LHCN-M2 (cell line): ENCODE measurements at places on chromosomes 12 and 14.
A peak's percentile ranks its signal among the peaks of the same experiment; 100 is the strongest.

DNA sequence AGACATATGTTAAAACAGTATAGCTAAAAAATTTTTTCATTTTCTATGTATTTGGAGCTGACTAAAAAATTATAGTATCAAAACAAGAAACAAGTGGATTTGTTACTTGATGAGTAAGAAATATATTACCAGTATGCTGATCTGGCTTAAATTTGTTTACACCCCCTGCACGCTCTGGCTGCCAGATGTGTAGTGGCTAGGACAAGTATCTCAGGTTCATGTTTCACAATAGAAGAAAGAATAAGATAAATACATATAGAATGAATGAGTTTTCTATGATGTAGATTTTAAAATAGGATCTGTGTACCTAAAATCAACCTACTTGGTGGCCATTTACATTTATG is 13.1 kb downstream of the NAA30 start:
- no peak for DNase-seq

DNA sequence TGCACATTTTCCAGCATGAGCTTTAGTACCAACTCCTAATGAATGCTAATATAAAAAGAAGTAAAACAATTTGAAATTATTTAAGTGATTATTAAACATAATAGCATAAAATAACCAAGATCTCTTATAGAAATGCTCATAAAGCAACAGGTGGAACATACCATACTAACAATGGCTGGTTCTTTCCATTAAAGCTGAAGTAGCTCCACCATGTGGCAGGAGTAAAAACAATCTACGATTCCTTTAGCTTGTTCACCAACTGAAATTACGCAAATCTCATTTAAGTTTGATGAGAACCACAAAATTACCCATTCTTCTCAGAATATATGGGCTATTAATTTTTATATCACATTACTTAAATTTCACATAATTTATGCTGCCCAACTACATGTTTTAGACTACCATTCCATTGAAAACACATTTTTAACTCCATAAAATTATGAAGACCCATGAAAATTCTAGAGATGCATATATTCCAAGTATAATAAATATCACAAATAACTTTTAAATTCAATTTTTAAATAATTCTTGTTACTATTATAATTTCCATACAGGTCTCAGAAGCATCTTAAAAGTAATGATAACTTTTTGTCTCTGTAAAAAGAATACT is 213.6 kb downstream of the DAD1 start:
- peak; percentile 32 for DNase-seq

DNA sequence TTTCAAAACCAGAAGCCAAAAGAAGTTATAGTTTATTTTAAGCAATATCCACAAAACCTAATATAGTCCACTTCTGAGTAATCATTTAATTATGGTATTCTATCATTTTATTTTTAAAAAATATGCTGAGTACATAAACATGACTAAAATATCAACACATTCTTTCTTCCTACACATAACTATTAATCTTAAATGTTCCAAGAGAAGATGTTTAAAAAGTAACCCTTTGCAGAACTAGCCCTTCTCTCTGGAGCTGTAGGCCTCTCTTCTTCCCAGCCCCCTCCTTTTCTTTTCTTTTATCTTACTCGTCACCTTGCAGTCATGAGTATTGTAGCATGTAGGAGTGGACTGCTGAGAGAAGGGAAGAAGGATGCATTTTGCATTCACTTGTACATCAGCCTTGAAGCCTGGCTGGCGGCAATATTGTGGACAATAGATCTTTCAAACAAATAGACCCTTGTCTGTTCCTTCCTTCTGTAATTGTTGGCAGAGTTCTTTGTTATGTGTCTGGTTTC is 941.9 kb downstream of the NRXN3 start:
- DNase-seq, result no peak

DNA sequence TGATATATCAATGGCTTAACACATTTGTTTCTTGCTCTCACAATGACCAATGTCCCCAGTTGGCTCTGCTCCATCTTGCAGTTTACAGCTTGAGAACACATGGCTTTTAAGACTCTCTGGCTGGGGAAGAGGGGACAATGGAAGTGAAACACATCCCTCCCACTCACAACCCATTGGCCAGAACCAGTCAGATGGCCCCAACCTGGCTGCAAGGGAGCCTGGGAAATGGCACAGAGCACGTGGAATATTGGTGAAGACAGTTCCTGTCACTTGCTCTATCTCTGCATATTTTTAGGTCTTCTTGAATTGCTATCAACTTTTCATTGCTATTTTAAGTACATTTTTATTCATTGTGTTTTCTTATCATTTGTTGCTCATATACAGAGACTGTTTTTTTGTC is 345.4 kb downstream of the MED13L start:
- no peak for DNase-seq

DNA sequence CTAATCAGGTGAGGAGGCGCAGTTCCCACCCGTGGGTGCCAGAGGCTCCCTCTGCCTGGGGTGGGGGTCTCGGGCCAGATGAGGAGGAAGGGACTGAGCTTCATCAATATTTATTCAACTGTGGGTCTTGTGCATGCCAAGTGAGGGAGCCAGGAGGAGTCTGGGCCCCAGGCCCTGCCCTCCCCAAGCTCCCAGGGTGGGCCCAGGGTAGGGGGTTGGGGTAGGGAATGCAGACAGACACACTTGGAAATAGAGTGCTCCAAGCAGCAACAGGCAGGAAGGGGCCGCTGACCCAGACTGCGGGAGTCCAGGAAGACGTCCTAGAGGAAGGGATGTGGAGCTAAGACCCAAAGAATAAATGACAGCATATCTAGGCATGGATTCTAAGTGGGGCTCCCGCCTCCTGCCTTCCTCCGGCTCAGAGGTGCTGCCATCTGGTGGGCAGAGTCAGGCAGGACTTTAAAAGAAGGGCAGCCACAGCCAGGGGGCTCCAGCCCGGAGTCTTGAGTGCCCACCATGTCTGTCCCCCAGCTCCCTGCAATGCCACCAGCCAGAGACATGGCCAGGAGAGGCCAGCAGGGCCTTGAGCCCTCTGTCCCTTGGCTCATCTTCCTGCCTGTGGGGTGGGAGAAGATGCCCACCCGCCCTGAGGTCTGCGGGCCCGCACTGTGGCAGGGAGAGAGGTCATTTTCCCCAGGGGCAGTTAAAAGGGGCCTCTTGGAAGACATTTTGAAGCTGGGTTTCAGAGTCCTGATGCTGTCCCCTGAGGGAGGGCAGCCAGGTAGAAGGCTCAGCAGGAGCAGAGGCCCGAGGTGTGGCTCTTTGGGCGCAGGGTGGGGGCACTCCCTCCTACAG is 70.1 kb downstream of the PHETA1 start:
- peak; percentile 33 for DNase-seq

- DNase-seq, result no peak
Measured at GRCh38 chr12:50129290-50129689, 17.3 kb downstream of the COX14 start.

DNA sequence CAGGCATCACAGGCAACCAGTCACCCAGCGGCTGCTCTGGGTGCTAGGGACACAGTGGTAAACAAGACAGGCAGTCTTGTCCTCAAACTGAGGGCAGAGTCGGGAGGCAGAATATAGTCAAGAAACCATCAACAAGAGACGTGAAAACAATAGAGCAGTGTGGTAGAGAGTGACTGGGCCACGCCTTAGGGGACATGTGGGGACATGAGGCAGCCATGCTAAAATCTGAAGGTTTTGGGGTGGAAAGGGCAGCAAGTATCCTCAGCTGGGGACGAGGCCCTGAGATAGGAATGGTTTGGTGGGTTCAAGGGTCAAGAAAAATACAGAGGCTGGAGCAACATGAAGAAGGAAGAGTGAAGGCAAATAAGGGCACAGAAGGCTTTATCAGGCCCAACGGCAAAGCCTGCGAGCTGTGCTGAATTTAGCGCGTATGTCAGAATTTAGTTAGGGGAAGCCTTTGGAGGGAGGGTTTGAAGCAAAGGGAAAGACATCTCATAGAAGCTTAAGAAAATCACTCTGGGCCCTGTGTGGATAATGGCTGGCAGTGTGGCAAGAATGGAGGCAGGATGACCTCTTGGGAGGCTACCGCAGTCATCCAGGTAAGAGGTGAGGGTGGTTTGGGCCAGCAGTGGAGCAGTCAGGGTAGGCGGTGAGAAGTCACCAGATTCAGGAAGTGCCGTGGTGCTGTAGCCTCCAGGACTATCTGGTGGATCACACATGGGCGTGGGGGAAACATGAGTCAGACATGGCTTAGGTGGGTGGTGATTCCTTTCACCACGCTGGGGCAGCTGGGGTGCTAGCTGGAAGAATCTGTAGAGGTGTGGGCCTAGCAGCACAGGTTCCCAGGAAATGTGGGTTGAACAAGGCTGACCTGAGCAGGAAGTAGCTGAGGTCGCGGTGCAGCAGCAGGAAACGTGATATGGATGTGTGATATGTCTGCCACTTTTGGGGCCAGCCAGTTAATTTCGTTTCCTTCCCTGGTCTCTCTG is 3.0 kb downstream of the EVL start:
- DNase-seq, result peak; percentile 24

DNA sequence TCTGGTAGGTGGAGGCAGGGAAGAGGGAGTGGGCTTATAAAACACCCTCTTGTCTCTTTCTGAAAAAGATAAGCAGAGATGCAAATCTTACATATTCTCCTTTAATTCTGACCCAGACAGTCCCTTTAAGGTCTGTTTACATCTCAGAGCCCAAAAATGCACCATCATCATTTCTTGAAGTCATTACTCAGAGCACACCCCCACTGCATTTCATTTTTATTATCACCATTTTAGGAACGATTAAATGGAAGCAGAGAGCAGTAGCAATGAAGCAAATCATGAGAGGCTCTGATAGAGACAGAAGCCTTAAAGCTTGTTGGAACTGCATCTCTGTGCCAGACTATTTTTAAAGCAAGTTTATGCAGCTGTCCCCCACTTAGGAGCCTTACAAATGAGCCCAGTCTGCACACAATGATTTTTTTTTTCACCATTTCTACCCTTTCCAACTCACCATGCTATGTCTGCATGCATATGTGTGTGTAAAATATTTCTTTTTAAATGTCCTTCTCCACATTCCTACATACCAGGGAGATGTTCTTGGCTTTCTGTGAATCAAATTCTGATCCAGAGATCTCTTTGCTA is 311.0 kb downstream of the GRIN2B start:
- no peak for DNase-seq

DNA sequence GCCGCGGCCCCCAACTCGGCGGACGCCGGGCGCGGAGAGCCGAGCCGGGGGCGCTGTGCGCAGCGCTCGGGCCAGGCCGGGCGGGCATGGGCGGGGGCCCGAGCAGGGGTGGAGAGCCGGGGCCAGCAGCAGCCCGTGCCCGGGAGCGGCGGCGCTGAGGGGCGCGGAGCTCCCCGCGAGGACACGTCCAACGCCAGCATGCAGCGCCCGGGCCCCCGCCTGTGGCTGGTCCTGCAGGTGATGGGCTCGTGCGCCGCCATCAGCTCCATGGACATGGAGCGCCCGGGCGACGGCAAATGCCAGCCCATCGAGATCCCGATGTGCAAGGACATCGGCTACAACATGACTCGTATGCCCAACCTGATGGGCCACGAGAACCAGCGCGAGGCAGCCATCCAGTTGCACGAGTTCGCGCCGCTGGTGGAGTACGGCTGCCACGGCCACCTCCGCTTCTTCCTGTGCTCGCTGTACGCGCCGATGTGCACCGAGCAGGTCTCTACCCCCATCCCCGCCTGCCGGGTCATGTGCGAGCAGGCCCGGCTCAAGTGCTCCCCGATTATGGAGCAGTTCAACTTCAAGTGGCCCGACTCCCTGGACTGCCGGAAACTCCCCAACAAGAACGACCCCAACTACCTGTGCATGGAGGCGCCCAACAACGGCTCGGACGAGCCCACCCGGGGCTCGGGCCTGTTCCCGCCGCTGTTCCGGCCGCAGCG is 639 bp downstream of the FZD10 start:
- no peak for DNase-seq

DNA sequence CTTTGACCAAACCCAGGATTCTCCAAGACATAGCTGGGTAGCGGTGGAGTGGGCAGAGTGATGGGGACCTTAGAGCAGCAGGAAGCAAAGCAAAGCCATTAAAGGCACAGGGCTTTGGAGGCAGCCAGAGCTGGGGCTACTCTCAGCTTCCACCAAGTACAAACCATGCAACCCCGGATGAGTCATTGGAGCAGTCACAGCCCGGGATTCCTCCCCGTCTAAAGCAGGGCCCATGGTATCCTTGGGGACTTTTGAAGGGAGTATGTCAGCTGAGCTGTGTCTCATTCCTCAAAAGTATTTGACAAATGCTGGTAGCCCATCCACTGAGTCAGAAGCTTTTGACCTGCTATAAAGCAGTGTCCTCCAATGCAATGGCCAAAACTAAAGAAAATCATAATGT is 9.7 kb upstream of the IFI27 start:
- DNase-seq, result peak; percentile 88

GRCh38 chr12:129811963-129812362 is 91.9 kb downstream of the TMEM132D start:
- no peak for DNase-seq
